HFFc6 (cell line): ENCODE measurements at places on chromosomes 3 and 15. TPM values are rescaled to one million over a fixed set of nuclear protein-coding genes. Genes with fewer than 3 reads are reported as not detected.

CRYGS gene
- 0.43 to 0.69 TPM (median 0.54 TPM) in 3 replicates for total RNA-seq

LYZL4 gene
- total RNA-seq = not detected in 3 replicates

FAM81A gene
- total RNA-seq = 0.08 TPM in 1 of 3 replicates, not detected in the others

ITPKA gene
- 1.6 to 2.6 TPM (median 2.2 TPM) in 3 replicates for total RNA-seq

ADAMTS9 gene
- total RNA-seq = 0.14 and 0.21 TPM in 2 replicates

POLQ gene
- 3.8 and 5.9 TPM in 2 replicates for total RNA-seq

GATA2 gene
- 73.6 to 93.9 TPM (median 89.1 TPM) in 3 replicates for total RNA-seq

MORC1 gene
- total RNA-seq = not detected in 3 replicates

GOLGA8T gene
- not detected in 3 replicates for total RNA-seq

VGLL3 gene
- total RNA-seq = 145 to 193 TPM (median 166 TPM) in 3 replicates

FSTL1 gene
- 1,602 to 1,958 TPM (median 1,897 TPM) in 3 replicates for total RNA-seq

C3orf49 gene
- total RNA-seq = not detected in 3 replicates

PRKCD gene
- total RNA-seq = 18.3 to 21.9 TPM (median 19.1 TPM) in 3 replicates

LSAMP gene
- not detected in 3 replicates for total RNA-seq

GPR160 gene
- not detected in 2 replicates for total RNA-seq

ACP3 gene
- total RNA-seq = not detected in 3 replicates

SAMMSON gene
- not detected in 3 replicates for total RNA-seq

LINS1 gene
- 6.6 and 7.2 TPM in 2 replicates for total RNA-seq

P2RY1 gene
- not detected in 3 replicates for total RNA-seq

NUP210 gene
- 0.40 to 3.4 TPM (median 0.42 TPM) in 3 replicates for total RNA-seq
